ENCODE measurements at places on chromosomes 1 and 21. TPM values are rescaled to one million over a fixed set of nuclear protein-coding genes. Genes with fewer than 3 reads are reported as not detected.

DNA sequence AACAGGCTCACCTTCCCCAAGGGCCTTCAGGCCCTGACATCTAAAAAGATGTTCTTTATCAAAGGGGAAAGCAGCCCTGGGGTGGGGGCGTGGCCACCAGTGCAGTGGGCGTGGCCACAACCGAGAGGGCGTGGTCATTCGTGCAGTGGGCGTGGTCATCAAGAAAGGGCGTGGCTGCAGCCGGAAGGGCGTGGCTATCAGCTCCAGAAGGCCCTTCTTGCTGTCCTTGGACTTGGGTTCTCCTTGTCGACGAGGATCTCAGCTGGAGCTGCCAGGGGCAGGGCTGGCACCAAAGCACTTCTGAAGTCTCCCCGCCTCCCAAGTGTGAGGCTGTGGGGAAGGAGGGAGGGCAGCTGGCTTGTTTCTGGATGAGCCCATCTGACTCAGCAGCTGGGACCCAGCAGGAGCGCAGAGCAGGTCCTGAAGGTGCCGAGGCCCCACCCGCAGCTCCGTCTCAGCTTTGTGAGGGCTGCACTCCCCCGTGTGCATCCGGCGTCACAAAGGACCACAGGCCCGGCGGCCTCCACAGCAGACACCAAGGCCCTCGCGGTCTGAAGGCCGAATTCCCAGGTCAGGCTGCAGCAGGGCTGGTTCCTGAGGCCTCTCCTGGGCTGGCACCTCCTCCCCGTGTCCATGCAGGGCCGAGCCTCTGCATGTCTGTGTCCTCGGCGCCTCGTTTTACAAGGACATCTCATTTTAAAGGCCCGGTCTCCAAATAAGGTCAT lies 12.8 kb downstream of the PDE9A start:
- no peak overlapping the region for H3K27ac ChIP-seq
- H3K4me1 ChIP-seq: no peaks in the 10 kb centered on the region
- DNase-seq: no peak
- no peaks in the 10 kb centered on the region for H3K36me3 ChIP-seq
- H3K4me3 ChIP-seq: no peak overlapping the region

DNA sequence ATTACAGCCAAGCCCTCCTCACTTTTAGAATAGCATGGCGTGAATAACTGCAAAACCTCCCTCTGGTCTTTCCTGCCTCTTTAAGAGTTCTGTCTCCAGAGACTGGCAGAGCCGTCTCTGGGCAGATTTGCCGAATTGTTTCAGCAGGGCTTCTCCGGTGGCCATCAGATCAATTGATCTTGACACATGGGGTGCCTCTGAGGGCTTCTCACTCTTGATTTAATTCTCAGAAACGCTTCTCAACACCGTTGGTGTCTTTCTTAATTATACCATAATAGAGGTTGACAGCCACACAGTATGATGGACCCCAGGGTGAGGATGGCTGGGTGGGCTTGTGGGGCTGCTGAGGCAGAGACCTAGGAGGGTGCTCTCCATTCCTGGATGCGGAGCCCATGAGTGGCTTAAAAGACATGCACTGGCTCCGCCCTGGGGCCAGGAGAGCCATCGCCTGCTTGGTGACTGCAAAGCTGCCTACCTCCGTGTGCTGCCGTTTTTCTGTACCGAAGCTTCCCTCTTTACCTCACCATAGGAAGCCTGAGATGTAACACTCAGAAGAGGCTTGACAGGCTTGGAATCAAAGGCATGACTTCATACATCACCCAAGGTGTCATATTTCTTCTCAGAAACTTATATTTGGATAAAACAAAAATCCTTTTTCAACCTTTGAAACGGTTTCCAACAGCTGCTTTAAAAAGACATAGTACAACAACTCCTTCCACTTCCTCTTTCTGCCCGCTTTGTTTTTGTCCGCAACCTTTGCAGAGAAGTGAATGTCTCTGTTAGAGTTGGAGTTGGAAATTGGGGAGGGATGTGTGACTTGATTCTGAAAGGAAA lies 82.9 kb downstream of the GALNT2 start:
- no peaks in the 10 kb centered on the region for H3K36me3 ChIP-seq
- no peak for DNase-seq
- H3K27ac ChIP-seq: no peak overlapping the region
- H3K4me1 ChIP-seq: peaks cover 72% of the 10 kb centered on the region
- no peak overlapping the region for H3K4me3 ChIP-seq
- no peaks in the 10 kb centered on the region for H3K27me3 ChIP-seq

DNA sequence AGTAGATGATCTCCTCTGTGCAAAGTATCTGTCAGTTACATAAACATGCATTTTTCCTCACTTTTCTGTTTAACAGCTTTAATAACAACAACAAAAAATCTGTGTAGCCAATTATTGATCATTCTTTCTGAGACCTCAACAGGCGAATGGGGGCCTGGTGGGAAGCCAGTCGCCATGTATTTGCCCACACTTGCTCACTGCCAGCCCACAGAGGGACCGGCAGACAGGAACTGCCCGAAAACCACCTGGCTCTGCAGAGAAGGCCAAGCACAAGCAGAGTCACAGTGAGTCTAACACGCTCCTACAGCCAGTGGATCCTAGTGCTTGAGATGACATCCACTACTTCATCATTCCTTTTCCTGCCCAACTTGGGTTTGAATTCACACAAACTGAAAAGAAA lies 56.1 kb downstream of the NPHP4 start:
- no peak overlapping the region for H3K4me3 ChIP-seq
- DNase-seq: no peak
- peaks cover 2% of the 10 kb centered on the region for H3K27me3 ChIP-seq
- no peaks in the 10 kb centered on the region for H3K36me3 ChIP-seq

GRCh38 chr1:28249013-28249865 lies 10.1 kb upstream of the SESN2 start:
- peak; percentile 71 for DNase-seq
- peak overlapping the region; percentile 70 for H3K4me3 ChIP-seq
- peaks cover 31% of the 10 kb centered on the region for H3K4me1 ChIP-seq
- peak overlapping the region; percentile 88 for H3K27ac ChIP-seq

ADAM30 gene
- polyA plus RNA-seq: not detected

GRCh38 chr1:107342316-107342715 lies 201.5 kb downstream of the NTNG1 start:
- no peaks in the 10 kb centered on the region for H3K27me3 ChIP-seq
- no peaks in the 10 kb centered on the region for H3K36me3 ChIP-seq
- no peaks in the 10 kb centered on the region for H3K4me1 ChIP-seq
- no peak for DNase-seq
- H3K27ac ChIP-seq: no peak overlapping the region

THBS3 gene
- polyA plus RNA-seq: 2.8 TPM

DNA sequence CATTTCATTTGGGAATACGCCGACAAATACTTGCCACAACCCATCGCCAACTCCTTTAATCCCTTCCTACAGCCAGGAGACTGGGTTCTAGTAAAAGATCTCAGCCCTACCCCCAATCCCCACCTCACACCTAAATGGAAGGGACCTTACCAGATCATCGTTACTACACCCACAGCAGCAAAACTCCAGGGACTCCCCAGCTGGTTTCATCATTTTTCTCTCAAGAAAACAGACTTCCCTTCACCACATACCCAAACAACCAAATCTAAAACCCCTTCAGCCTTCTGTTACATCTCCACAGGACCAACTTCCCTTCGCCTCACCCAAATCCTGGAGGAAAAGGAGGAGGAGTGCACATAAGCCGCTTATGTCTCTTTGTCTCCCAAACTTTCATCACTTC lies 23.7 kb upstream of the SLC2A5 start:
- DNase-seq: no peak
- no peak overlapping the region for H3K4me3 ChIP-seq
- H3K4me1 ChIP-seq: no peaks in the 10 kb centered on the region
- no peak overlapping the region for H3K27ac ChIP-seq

- H3K36me3 ChIP-seq: no peaks in the 10 kb centered on the region
- H3K27ac ChIP-seq: peak overlapping the region; percentile 68
- H3K4me3 ChIP-seq: peak overlapping the region; percentile 43
- H3K27me3 ChIP-seq: no peaks in the 10 kb centered on the region
Measured at GRCh38 chr1:171645553-171646248, 6.8 kb downstream of the MYOC start.

GBP6 gene
- 0.03 TPM for polyA plus RNA-seq

DNA sequence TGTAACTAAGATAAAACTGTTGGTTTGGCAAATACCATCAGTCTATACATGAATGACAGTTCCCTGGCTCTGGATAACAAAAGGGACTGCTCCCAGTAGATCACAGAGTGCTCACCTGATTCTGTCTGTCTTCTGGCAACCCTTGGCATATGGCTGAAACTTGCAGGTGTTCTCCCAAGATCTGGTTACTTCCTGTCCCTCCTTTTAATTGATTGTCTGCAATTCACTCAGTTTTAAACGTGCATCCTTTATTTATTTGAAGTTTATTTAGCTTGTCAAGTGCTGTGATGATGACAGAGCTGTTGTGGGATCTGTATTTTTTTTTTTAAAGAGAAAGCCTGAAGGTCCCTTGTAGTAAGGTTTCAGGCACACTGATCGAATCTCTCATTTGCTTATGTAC lies 3.4 kb downstream of the KCNA3 start:
- H3K27me3 ChIP-seq: no peaks in the 10 kb centered on the region
- DNase-seq: no peak
- no peaks in the 10 kb centered on the region for H3K4me1 ChIP-seq

SMCP gene
- polyA plus RNA-seq: not detected

All from psoas muscle (tissue), 8 donors.